ENCODE measurements at places on chromosomes 16 and 17. TPM values are rescaled to one million over a fixed set of nuclear protein-coding genes. Genes with fewer than 3 reads are reported as not detected.

Gene CLEC3A
- total RNA-seq, result not detected

Gene HID1
- total RNA-seq, result 12.7 TPM

Gene DPEP1
- not detected for total RNA-seq

Gene RRAD
- total RNA-seq, result 0.56 TPM

Gene TM4SF5
- total RNA-seq, result not detected

Gene CACNG1
- total RNA-seq, result not detected

Gene RUNDC1
- total RNA-seq, result 11.5 TPM

Gene C1QL1
- not detected for total RNA-seq

Gene ASB16
- total RNA-seq, result not detected

Gene AP2B1
- 139 TPM for total RNA-seq

Gene KIF19
- 0.28 TPM for total RNA-seq

Gene HSF4
- 22.3 TPM for total RNA-seq

Gene KRT15
- not detected for total RNA-seq

Gene G6PC1
- not detected for total RNA-seq

Gene TMEM114
- not detected for total RNA-seq

Gene ALOXE3
- total RNA-seq, result 0.18 TPM

Gene FN3K
- total RNA-seq, result 8.0 TPM

Gene TNFRSF12A
- total RNA-seq, result 2.5 TPM

Gene GRIN2A
- total RNA-seq, result not detected

Gene PDE6G
- total RNA-seq, result 1.7 TPM

Gene OR3A2
- 2.3 TPM for total RNA-seq

Gene UTS2R
- total RNA-seq, result not detected

Gene TPSD1
- total RNA-seq, result 0.32 TPM

Gene TSPAN10
- total RNA-seq, result 0.66 TPM

Measured in T-cell (primary cell).